ENCODE measurements at places on chromosomes 2 and 18.

DNA sequence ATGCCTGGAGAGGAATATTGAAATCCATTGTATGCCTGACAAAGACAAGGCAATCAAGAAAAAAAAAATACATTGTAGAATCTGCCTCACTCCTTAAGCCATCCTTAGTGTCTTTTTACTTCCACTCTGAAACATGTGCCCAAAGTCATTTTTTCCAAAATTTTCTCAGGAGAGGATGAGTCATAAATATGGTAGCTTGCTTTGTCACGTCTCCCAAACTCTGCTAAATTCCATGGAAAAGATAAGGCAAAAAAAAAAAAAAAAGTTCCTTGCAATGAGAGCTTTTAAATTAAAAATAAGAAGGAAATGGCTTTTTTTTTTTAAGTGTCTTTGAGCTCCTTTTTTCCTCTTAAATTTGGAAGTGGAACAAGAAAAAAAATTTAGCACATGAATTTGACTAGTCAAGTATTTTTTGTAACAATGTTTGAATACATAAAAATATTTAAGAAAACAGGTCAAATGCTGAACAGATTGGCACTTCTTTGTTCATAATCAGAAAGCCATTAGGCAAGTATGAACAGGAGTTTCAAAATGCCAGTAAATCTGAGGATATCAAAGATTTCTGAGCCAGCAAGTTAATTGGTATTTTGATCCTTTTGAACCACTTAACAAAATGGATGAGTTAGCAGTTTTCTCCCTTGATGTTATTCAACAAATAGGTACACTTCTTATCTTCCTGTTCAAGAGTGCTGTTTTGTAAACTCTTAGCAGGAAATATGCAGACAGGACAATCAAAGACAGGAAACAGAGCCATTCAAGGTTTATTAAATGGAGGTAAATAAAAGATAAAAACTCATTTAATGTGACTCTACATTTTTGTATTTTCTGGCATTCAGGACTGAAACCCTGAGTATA, 247.3 kb upstream of the SP5 start:
- DNase-seq, result no peak

DNA sequence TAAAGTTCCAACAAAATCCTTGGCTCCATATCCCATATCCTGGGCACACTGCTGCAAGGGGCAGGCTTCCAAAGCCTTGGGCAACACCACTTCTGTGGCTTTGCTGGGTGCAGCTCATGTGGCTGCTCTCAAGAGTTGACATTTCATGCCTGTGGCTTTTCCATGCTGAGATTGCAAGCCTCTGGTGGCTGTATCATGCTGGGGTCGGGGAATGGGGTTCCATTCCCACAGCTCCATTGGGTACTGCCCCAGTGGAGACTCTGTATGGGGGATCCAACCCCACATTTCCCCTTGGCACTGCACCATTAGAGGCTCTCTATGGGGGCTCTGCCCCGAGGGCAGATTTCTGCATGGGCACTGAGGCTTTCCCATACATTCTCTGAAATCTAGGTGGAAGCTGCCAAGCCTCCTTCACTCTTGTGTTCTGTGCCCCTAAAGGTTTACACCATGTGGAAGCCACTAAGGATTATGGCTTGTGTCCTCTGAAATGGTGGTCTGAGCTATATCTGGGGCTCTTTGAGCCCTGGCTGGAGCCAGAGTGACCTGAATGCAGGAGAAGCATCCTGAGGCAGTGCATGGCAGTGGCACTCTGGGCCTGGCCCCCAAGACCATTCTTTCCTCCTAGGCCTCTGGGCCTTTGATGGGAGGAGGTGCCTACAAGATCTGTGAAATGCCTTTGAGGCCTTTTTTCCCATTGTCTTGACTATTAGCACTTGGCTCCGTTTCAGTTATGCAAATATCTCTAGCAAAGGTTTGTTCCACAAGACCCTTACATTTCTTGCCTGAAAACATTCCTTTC, 107.9 kb downstream of the PTGR3 start:
- DNase-seq, result no peak

GRCh38 chr2:58042486-58042970, 4.1 kb upstream of the VRK2 start:
- no peak for DNase-seq

DNA sequence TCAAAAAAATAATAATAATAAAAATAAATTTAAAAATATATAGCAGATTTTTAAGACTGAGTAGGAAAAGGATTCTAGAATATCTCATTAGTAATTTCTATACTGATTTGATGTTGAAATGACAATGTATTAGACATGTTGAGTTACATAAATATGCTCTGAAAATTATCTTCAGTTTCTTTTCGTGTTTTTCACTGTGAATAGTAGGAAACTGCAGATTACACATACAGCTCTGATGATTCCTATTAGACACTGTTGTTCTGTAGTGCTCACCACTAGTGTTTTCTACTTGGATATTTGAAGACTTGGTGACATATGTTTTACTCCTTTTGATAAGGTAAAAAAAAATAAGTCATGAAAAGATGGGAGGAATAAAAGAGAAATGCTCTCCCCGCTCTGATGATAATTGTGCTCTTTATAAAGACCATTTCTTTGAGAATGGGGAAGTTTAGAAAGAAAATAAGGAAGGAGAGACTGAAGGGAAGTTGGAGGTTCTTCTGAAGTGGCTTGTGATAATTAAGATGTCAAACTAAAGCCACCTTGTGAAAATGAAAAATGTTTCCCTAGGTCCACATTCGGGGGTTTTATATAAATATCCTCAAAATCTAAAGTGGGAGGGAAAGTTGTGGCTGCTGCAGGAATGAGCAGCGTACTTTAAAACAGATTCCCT, 52.9 kb downstream of the SLC9A2 start:
- no peak for DNase-seq

GRCh38 chr2:229492034-229492433, 220.9 kb upstream of the PID1 start:
- DNase-seq, result no peak

- no peak for DNase-seq
These were observed 652.1 kb upstream of the ZNF804A start for GRCh38 chr2:183946193-183946592.

GRCh38 chr2:234771980-234772732, 179.7 kb upstream of the SH3BP4 start:
- no peak for DNase-seq

GRCh38 chr2:217989221-217989948, 13.4 kb downstream of the TNS1 start:
- no peak for DNase-seq

DNA sequence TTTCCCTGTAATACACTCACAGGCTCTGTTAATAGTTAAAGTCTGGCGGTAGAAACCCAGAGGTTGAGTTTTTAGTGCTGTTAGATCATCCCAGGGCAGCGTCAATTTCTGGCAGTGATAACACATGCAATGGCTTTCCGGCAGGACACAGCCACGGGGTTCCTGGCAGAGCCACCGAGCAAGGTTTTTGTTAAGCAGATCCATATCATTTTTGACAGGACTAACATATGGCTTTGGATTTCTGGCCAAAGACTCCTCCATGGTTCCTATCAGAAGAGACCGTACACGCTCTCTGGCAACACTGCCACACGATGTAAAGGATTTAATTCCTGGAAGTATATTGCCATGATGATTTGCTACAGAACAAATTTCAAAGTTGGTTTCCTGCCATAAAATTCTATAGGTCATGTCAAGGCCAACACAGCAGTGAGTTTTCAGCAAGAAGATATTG, 854.3 kb downstream of the LRRTM4 start:
- no peak for DNase-seq

DNA sequence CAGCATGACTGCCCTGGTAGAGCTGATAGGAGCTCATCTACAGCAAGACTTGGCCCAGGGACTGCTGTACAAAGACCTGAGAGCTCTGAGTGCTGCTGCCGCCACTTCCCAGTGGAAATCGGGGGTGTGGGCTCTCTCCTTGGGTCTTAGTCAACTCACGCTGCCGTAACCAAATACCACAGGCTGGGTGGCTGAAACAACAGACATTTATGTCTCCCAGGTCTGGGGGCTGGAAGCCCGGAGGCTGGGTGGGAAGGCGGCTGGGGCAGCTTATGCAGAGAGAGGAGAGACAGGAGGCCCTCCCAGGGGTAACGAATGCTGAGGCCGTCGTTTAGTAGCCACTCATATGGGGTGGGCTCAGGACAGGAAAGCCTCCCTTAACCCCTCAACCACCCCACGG, 15.4 kb upstream of the MAL start:
- DNase-seq, result no peak

DNA sequence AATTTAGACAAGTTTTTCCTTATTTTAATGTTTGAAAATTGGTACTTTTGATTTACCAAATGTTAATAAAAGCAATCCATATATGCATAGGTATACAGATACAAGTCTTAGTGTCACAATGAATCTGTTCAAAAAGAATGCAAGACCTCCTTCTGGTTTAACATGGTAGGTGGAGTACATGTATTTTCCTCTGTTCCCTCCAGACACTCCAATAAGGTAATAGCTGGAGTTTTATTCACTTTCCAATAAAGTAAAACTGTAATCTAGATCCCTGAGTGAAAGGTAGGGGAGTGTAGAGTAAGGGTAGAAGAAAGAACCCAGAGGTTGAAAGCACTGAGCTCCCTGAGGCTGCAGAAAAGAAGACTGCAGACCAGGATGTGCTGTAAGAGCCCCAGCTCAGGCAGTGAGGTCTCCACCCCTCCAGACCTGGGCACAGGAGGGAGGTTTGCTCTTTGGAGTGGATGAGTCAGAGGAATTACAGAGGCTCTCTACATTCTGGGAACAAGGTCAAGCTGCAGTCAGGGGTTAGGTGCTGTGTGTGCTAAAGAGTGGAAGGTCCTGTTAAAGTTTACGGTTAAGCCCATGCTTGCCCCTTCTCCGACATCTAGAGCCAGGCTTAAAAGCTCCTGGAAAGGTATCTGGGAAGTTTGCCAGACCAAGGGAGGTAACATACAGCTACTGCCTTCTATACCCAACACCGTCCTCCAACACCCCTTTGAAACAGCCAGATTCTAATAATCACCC, 27.6 kb upstream of the STAT1 start:
- DNase-seq, result no peak

DNA sequence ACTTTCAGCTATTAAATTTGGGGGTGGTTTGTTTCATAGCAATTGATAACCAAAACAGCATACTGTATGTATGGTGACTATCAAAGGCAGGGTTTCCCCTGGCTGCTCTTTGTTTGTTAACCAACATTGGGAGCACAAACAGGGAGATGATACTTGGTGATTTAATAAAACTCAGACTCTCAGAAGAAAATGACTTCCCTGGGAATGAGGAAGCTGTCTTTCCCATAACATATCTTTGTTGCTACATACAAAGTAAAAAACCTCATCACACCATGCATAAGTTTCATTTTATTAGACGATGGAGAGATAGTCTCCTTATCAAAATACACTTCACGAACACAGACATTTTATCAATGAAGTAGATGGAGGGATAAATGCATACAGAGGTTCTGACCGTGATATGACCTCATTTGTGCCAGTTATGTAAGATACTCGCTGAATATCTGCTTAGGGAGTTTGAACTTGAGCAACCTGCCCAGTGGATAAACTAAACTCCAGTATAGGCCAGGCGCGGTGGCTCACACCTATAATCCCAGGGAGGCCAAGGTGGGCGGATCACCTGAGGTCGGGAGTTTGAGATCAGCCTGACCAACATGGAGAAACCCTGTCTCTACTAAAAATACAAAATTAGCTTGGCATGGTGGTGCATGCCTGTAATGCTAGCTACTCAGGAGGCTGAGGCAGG, 3.8 kb upstream of the NFE2L2 start:
- DNase-seq, result no peak

DNA sequence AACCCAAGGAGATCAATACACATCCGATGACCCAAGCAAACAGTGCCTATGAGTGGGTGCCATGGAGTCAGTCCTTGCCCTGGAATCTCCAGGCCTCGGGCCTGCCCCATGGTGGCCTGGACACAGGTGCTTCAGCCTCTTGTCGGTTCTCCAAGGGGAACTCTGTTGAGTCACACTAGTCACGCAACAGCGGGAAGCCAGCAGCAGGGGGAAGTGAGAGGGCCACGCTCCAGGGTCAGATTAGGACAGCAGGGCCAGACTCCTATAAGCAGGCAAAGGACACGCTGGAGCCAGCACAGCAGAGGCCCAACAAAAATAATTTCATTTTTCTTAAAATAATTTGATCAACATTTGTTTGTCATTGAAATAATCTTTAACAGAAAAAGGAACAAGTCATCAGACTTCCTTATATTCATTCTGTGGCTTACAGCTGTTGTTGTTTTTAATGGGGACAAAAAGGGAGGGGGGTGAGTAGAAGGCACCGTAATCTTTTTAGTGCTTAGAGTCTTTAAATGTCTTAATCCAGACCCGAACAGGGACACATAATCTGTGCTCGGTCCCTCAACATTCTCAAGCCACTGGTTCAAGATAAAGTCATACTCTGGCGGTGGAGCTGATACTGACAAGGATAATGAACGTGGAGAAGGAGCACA, 16.4 kb upstream of the ARMC9 start:
- no peak for DNase-seq

DNA sequence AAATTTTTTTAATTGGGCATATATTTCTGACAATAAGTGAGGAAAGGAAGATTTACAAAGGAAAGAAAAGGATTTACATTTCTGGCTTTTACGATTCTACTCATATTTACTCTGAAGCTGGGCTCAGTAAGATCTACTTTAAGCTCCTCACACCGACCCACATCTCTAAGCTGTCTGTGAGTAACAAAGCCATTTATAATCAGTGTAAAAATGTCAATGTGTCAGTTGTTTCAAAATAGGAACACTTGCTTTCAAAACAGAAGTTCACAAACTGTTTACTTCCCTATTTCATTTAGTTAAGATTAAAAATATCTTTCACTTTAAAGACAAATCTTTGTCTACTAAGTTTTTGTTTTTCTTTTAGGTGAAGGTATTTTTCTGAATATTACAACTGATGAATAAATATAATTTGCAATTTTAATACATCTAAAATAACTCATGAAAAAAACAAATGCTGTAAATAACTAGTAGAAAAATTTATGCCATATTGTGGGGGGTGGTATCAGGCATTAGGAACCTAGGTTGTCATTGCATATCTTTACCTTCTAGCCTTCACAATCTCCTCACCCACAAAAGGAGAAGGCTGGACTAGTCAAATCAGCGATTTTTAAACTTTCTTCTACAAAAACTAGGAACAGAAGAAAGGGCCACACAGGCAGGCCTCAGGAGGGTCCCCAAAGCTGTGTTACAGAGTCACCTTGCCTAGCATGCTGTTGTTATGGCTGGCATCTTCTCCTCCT, 64.5 kb downstream of the TMEM131 start:
- no peak for DNase-seq

DNA sequence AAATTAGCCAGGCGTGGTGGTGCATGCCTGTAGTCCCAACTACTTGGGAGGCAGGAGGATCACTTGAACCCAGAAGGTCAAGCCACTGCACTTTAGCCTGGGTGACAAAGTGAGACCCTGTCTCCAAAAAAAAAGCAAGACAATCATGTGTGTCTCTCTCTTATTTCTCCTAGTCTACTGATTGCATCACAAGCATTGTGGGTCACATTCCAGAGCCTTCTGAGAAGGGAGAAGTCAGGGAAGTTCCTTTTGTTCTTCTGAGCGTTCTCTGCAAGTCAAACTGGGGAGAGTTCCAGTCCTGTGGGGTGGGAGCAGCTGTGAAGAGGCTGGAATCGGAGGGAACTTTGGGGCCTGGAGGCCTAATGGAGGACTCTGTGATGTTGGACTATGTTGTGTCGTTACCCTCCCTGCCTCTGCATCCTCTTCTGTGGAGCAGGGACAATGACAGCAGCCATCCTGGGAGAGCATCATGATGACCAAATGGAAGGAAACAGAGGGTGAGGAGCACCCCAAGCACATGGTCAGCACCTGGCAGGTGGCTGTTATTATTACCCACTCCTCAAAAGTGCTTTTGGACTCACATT, 115.4 kb downstream of the MRO start:
- no peak for DNase-seq

GRCh38 chr2:127566576-127566975, 31.1 kb downstream of the MYO7B start:
- DNase-seq, result no peak

- DNase-seq, result no peak
These were observed 35.9 kb downstream of the NCK2 start for GRCh38 chr2:105780606-105781005.
